ENCODE measurements at places on chromosomes 3 and 15.

DNA sequence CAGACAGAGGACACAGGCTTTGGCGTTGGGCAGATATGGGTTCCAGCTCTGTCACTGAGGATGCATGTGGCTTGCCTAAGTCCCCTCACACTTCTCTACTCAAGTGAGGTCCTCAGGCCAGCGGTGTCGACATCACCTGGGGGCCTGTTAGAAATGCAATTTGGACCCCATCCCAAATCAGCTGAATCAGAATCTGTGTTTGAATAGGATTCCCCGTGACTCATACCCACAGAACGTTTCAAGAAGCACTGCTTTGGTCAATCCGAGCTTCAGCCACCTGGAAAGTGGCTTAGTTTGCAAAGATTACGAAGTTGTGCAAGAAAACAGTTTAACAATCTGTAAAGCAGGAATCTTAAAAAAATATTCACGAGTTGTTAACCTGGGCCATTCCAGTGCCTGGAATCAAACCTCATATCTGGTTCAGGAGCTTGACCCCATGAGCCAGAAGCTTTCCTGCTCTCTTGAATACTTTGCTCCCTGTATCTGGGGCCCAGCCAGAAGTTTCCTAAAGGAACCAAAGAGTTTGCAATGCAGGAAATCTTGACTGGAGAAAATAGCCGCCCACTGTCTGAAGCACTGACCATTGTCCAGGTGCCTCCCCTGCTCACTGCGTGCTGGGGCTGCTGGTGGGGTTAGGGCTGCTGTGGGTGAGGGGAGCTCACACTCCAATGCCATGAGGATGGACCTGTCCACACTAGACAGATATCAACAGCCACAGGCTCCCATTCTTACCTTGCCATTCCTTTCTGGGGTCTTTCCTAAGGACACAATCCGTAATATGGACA, 208.5 kb upstream of the LINGO1 start:
- DNase-seq, result no peak

GRCh38 chr3:132343018-132343612, 25.9 kb downstream of the ACP3 start:
- peak; percentile 25 for DNase-seq

DNA sequence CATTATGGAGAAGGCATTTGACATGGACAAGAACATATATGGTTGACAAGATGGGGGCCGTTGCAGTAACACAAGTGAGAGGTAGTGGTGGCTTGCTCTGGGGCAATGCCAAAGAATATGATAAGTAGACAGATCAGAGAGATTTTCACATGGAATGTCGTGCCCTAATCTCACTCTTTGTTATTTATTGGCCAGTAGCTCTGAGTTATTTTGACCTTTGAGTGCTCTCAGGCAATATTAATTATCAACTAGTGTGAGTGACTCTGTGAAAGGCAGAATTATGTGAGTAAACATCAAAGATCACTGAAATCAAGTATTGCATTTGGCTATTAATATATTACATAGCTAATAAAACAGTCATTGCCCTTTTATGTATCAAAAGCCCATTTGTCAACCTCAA, 164.9 kb upstream of the ADAMTS9 start:
- DNase-seq, result no peak

GRCh38 chr3:130933801-130934345, 40.0 kb downstream of the ATP2C1 start:
- DNase-seq, result no peak

DNA sequence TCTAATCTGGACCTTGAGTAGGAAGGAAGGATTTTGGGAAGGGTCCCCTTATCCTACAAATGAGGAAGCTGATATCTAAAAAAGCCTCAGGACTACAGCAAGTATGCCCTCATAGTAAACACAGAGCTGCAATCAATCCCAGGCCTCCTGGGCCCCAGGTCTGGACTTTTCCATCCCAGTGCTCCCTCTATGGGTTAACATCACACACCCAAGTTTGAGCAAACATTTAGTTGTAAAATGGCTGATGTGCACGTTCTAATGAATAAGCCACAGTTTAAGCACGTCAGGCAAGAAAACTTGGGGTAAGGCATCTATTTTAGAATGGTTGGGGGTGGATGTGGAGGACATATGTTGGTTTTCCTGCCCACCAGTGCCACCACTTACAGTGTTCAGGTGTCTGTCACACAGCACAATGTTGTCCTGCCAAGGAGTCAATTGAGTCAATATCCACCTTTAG, 44.3 kb upstream of the UBE2E1 start:
- DNase-seq, result no peak

- DNase-seq, result no peak
Observed at GRCh38 chr3:127985216-127985615, 67.0 kb upstream of the SEC61A1 start.
